ENCODE measurements at places on chromosomes 7 and 10.

GRCh38 chr10:34710391-34710751, 104.7 kb downstream of the PARD3 start:
- peak; percentile 78 for ATAC-seq

- no peak for ATAC-seq
Measured at GRCh38 chr10:43316988-43317387, 50.1 kb upstream of the RASGEF1A start.

DNA sequence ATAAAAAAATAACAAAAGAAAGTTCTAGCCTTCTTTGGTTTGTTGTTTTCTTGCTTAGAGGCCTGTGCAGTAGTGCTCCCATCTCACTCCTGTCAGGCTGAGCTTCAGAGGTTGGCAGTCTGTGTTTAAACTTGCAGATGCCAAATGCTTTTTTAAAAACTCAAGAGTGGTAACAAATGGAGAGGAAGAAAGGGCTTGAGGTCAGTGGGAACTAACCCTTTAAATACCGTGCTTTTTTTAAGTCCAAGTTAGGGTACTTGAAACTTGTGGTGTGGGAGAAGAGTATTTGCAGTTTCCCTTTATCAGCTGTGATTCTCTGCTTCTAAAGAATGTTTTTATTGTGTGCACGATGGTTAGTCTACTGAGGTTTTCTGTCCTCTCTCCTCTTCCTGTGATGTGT, 29.4 kb downstream of the ZRANB1 start:
- no peak for ATAC-seq

DNA sequence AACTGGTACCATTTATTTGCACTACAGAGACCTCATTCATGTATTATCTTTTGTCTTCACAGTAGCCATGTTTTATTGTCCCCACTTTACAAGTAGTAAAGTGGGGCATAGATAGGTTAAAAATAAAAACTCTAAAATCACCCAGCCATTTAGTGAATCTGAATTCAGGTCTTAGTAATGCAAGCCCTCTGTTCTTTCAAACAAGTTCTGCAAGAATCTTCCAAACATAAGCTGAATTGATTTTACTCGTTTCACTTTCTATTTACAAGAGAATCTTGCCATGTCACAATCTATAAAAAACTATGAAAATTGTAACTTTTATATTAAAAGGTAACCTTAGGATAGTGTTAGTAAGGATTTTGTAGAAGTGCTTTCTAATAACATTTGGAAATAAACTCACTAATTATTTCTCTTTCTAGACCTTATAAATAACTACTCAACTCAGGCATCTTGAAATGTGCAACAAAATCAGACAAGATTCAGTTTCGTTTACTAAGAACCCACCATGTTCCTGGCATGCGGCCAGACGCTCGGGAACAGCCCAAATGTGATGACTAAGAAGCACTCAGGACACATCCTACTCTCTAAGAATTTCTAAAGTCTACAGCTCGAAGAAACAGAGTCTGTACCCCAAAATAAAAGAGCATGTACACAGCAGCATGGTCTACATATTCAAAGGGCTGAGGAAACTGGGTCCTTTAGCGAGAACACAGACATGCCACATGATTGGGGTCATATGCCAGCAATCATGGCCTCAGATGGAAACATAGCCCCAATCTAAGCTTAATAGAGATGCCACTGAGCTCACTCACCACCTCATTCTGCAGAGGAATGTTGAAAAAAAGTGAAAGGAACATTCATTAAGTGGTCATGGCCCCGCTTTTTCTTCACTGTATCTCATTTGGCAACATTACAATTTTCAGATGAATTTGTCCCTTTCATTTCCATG, 167.6 kb downstream of the AMPH start:
- no peak for ATAC-seq
